ENCODE measurements at places on chromosomes 5 and 9. TPM values are rescaled to one million over a fixed set of nuclear protein-coding genes. Genes with fewer than 3 reads are reported as not detected.

DNA sequence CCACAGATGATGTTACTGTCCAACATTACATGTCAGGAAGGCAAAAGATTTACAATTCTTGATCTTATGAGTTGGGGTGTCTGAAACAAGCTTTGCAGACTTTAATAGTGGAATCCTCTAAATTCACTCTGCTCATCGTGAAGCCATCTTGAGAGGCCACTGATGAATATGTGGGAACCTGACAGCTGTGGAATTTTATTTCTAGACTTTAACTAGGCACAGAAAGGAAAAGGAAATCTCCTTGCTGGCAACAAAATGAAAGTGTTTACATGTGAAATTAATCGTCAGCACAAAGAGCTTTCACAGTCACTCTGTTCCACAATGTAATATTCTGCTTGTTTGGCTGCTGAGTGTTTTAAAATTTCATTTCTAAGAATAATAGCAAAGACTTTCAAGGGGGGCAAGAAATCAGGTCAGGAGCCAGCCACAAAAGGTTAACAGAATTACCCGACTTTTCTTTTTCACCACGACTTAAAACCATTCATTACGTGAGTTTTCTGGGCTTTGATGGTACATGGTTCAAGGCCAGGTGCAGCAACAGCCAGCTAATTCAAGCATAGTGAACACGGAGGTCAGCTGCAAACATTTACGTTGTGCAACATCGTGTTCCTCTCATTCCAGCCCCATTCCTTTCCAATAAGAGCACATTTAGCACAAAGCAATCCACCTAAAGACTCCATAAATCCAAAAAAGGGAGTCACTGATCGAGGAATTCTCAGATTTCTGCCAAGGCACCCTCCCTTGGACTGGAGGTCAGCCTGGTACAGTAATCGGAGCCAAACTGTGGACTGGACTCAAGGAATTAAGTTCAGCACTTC lies 14.6 kb downstream of the NREP start:
- no peaks in the 10 kb centered on the region for H3K36me3 ChIP-seq
- H3K27me3 ChIP-seq: no peaks in the 10 kb centered on the region
- no peak overlapping the region for H3K27ac ChIP-seq
- no peak for DNase-seq
- H3K4me1 ChIP-seq: peaks cover 21% of the 10 kb centered on the region

- H3K4me1 ChIP-seq: peaks cover 13% of the 10 kb centered on the region
- H3K27ac ChIP-seq: no peak overlapping the region
- H3K36me3 ChIP-seq: no peaks in the 10 kb centered on the region
- DNase-seq: no peak
Observed at GRCh38 chr9:98992885-98993569, 49.3 kb downstream of the COL15A1 start.

DNA sequence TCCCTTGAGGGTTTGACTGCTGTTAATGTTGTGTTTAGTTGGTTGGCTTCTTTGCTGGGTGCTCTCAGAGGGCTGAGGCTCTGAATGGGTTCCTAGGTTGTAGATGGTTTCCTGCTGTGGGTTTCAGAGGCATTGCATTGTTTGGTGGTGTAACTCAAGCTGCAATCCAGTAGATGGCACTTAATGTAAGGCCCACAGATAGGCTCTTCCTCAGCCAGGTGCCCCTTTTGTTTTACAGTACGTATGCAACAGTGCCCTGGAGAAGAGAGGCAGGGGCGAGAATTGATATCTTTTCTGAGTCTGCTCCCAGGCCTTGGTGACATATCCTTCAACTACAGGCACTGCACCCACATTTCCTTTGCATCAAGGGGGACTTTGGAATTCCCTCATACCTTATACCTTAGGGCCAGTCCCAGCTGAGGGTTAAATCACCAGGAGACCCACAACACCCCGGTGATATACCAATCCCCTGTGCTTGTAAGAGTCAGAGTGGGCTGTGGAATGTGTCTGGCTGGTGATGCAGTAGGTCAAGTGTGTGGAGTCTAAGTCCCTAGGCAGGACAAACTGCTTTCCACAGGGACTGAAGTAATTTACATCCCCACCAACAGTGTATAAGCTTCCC lies 7.0 kb upstream of the UGT3A2 start:
- H3K4me1 ChIP-seq: no peaks in the 10 kb centered on the region
- no peak for DNase-seq
- H3K27me3 ChIP-seq: no peaks in the 10 kb centered on the region
- no peaks in the 10 kb centered on the region for H3K36me3 ChIP-seq
- no peak overlapping the region for H3K4me3 ChIP-seq
- H3K27ac ChIP-seq: no peak overlapping the region

DNA sequence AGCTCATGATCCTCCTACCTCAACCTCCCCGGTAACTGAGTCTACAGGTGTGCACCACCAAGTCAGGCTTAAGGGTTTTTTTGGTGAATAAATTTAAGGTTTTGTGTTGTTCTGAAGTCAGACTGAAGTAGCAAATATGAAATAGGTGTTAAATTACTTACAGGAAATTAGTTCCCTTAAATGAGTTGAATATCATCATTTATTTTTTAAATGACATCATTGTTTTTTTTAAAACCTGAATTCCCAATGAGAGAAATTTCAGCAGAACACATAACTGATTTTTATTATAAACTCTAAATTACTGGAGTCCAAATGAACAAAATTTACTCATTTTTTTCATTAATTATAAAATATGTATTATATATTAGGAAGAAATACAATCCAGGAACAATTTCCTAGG lies 33.0 kb upstream of the NRG2 start:
- H3K27me3 ChIP-seq: peaks cover 5% of the 10 kb centered on the region
- H3K4me1 ChIP-seq: no peaks in the 10 kb centered on the region
- H3K4me3 ChIP-seq: no peak overlapping the region
- no peaks in the 10 kb centered on the region for H3K36me3 ChIP-seq

DNA sequence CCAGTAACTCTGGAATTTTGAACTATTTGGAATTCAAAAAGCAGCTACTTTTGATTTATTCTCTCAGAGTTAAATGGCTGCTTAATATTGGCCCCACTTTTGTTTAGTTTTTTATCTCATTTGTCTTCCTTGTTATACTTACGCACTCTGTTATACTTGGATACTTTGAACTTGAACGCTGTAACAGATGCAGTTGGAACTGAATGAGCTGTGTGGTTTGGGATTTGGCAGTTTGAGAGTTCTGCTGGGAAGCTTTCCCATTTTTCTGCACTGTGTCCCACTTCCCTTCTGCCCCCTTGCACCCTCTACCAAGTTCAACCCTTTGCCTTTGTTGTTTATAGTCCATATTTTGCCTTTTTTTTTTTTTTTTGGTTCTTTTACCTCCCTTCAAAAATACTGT lies 3.8 kb downstream of the RHOBTB3 start:
- no peak overlapping the region for H3K4me3 ChIP-seq
- DNase-seq: no peak
- no peaks in the 10 kb centered on the region for H3K27me3 ChIP-seq
- no peak overlapping the region for H3K27ac ChIP-seq
- H3K36me3 ChIP-seq: no peaks in the 10 kb centered on the region

- H3K4me1 ChIP-seq: no peaks in the 10 kb centered on the region
- H3K27me3 ChIP-seq: no peaks in the 10 kb centered on the region
- no peak for DNase-seq
Observed at GRCh38 chr5:82174919-82175219, 103.3 kb downstream of the RPS23 start.

DNA sequence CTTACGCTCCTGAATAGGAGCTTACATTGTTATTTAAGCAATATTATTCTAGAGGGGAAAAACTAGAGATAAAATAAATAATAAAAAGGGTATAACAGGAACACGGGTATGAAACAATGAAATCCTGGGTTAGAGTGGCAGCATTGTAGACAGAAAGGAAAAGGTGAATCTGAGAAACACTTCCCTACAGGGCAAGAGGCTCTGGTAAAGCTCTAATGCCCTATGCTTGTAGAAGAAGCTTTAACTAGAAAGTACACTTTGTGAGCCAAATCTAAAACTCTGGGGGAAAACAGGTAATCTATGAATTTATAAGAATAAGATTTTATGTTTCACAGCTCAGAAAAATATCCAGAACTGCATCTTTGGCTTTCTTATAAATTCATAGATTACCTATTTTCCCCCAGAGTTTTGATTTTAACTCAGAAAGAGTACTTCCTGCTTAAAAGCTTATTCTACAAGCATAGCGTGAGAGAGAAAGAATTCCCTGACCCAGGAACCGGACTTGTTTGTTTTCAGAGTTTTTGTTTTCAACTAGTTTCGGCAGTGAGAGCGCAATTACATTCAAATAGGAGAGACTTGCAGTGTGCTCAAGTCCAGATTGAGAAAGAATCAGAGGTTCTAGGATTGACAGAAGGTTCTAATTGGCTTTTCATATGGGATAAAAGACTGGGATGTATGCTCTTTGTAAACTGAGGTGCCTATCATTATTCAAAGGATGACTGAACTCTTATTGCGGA lies 651.0 kb upstream of the RORB start:
- H3K4me1 ChIP-seq: no peaks in the 10 kb centered on the region
- no peaks in the 10 kb centered on the region for H3K27me3 ChIP-seq
- no peak overlapping the region for H3K4me3 ChIP-seq
- DNase-seq: no peak

- H3K4me3 ChIP-seq: no peak overlapping the region
- DNase-seq: no peak
- no peaks in the 10 kb centered on the region for H3K27me3 ChIP-seq
- H3K36me3 ChIP-seq: no peaks in the 10 kb centered on the region
- H3K4me1 ChIP-seq: peaks cover 15% of the 10 kb centered on the region
- H3K27ac ChIP-seq: no peak overlapping the region
Observed at GRCh38 chr9:77585335-77585786, 62.8 kb downstream of the GNA14 start.

DNA sequence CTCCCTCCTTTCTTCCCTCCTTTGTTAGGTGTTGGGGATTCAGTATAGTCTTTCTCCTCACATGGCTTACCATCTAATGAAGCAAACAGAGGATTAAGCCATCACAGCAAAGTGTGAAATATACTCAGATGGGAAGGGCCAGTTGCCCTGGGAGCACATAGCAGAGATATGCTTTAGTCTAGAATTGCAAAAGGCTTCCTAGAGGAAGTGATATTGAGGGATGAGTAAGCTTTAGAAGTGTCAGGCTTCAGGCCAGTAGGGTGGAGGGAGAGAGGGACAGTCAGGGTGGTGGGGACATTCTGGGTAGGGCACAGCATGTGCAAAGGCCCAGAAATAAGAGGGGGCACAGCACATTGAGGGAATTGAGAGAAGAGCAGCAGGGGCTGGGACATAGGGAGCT lies 46.2 kb upstream of the GLRA1 start:
- no peak overlapping the region for H3K4me3 ChIP-seq
- H3K36me3 ChIP-seq: no peaks in the 10 kb centered on the region
- no peaks in the 10 kb centered on the region for H3K27me3 ChIP-seq
- no peak for DNase-seq

Gene PCDHB8
- 2.4 TPM for total RNA-seq

Gene PLPP7
- total RNA-seq: 1.5 TPM

Gene SMIM33
- not detected for total RNA-seq

Gene RFX3
- 13.8 TPM for total RNA-seq

All from upper lobe of right lung (tissue), 1 donor.